ENCODE measurements at places on chromosomes 11 and 22. TPM values are rescaled to one million over a fixed set of nuclear protein-coding genes. Genes with fewer than 3 reads are reported as not detected.

Gene B4GALNT4
- total RNA-seq, result 0.29 TPM

Gene LAYN
- total RNA-seq, result 1.6 TPM

Gene C1QTNF4
- total RNA-seq, result 3.1 TPM

Gene ALDH3B2
- not detected for total RNA-seq

Gene PRG3
- not detected for total RNA-seq

Gene PIM3
- total RNA-seq, result 54.7 TPM

Gene CDHR5
- 0.83 TPM for total RNA-seq

Gene SMC1B
- not detected for total RNA-seq

Gene SYT9
- 3.8 TPM for total RNA-seq

Gene APOBEC3G
- total RNA-seq, result 11.1 TPM

Gene SLC22A9
- total RNA-seq, result not detected

Gene CADM1
- total RNA-seq, result 33.3 TPM

Gene OR4D5
- total RNA-seq, result not detected

Gene OR4X1
- total RNA-seq, result not detected

Gene APOBEC3B
- 1.4 TPM for total RNA-seq

Gene TP53AIP1
- 0.83 TPM for total RNA-seq

Gene C11orf42
- total RNA-seq, result not detected

Gene MAML2
- total RNA-seq, result 19.0 TPM

Gene BTG4
- total RNA-seq, result not detected

Gene CREB3L1
- 29.0 TPM for total RNA-seq

Gene CRYBA4
- total RNA-seq, result not detected

Gene VPREB3
- total RNA-seq, result 36.8 TPM

Gene INCENP
- 23.2 TPM for total RNA-seq

Gene PLAAT4
- total RNA-seq, result 11.5 TPM

Gene PPP2R5B
- total RNA-seq, result 19.4 TPM

Gene C22orf42
- not detected for total RNA-seq

Gene C11orf91
- 0.22 TPM for total RNA-seq

Gene WEE1
- 10.0 TPM for total RNA-seq

Gene SCARF2
- total RNA-seq, result 6.5 TPM

Gene DDIAS
- 0.65 TPM for total RNA-seq

Gene MS4A5
- total RNA-seq, result not detected

Gene NEAT1
- 159 TPM for total RNA-seq

Gene SLC1A2
- total RNA-seq, result 51.3 TPM

Gene OR52I1
- not detected for total RNA-seq

Gene CFAP300
- total RNA-seq, result 3.3 TPM

Gene NTM
- total RNA-seq, result 8.7 TPM

Gene ANGPTL5
- total RNA-seq, result 0.26 TPM

Gene SCN4B
- 10.0 TPM for total RNA-seq

Gene CBLIF
- 0.06 TPM for total RNA-seq

Gene IFITM10
- total RNA-seq, result 45.6 TPM

Gene KDM4D
- 0.98 TPM for total RNA-seq

Data from adrenal gland (tissue), 19 donors.